ENCODE measurements at places on chromosomes 5 and 9.

DNA sequence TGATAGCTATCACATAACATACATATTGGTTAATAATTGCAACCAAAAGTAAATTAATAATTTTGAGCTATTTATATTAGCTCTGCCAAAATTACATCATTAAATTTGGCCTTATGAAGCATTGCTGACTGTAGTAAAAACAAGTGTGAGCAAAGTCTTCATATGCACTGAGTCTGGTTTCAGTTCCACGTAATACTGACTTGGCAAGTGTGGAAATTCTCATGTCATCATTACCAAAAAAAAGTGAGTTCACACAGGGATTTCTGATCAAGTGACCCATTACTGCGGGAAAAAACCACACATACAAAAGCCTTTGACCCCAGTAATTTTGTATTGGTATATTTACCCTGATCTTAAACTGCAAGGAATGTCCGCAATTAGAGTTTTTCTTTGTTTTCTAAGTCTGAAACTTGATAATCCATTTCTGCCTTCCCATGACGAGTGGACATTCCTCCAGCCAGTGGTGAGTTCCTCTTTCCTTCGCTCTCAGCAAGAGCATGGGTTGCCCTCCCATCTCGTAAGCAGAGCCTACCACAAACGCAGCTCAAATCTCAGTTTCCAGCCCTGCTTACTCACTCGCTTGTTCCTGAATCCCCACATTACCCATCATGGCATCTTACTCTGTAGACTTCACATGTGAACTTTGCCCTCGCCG is 220.2 kb upstream of the DMRT1 start:
- no peak for ATAC-seq

GRCh38 chr5:164356790-164357189 is 851.4 kb downstream of the MAT2B start:
- ATAC-seq, result no peak

- no peak for ATAC-seq
Measured at GRCh38 chr5:72377910-72378638, 57.9 kb downstream of the PTCD2 start.

DNA sequence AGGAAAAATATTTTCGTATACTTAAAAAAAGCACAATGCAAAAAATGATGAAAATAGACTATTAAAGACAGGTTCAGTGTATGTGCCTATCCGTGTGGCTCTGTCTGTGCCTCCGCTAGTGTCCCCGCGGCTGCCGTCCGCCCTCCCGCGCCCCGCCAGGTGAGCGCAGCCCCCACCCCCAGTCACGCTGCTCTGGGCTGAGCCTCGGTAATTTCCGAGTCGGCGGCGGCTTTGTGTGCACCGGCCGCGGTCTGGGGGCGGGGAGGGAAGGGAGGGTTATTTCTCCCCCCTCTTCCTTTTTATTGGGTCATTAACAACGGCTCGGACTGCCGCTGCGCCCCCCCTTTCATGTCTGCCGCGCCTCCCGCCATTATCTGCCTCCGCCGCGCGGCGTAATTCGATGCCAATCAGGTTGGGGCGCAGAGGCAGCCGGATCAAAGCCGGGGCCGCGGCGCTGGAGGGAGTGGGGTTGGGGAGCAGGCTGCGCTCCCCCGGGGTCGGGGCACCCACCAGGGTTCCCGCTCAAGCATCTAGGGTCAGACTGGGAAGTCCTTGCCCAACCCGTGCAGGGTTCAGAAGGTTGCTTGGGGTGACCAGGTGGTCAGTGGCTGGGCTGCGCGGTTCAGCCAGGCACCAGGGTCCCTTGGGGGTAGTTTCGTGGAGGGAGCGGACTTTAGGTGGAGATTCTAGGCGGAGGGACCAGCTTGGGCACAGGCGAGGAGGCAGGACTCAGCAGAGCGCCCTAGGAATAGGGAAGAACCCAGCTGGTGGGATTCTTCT is 39.5 kb upstream of the PSD2 start:
- ATAC-seq, result peak; percentile 69

GRCh38 chr9:114496011-114496410 is 9.3 kb downstream of the WHRN start:
- ATAC-seq, result no peak

DNA sequence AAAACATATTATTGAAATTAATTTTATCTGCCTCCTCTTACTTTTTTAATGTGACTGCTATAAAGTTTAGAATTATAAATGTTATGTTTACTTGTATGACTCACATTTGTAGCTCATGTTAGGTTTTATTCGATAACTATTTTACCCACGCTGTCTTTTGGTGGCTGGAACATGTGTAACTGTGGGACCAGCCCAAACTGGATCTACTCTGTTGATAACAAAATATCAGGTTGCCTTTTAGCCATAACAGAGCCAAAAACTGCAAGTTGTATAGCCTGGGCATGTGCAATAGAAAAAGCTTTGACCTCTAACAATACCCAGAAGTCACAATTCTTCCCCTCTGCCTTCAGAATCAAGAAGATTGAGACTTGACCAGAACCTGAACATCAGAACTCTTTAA is 356.5 kb downstream of the PRELID2 start:
- no peak for ATAC-seq

- ATAC-seq, result peak; percentile 89
Measured at GRCh38 chr9:21833090-21833801, 30.8 kb downstream of the MTAP start.

GRCh38 chr9:85527331-85528020 is 214.3 kb downstream of the AGTPBP1 start:
- no peak for ATAC-seq

DNA sequence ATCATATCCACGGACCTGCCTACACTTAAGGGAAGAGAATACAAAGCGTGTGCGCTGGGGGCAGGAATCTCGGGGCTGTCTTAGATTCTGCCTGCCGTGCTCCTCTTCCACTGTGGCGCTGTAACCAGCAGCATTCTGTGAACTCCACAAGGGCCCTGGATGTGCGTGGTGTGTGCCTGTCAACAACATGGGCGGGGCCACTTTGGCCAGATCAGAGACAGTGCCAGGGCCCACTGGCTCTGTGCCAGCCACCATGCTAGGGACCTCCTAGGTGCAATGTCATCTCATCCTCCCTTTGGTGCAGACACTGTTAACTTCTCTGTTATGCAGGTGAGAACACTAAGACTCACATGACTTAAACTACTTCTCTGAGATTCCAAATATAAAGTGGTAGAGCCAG is 113.7 kb downstream of the COL23A1 start:
- ATAC-seq, result no peak

DNA sequence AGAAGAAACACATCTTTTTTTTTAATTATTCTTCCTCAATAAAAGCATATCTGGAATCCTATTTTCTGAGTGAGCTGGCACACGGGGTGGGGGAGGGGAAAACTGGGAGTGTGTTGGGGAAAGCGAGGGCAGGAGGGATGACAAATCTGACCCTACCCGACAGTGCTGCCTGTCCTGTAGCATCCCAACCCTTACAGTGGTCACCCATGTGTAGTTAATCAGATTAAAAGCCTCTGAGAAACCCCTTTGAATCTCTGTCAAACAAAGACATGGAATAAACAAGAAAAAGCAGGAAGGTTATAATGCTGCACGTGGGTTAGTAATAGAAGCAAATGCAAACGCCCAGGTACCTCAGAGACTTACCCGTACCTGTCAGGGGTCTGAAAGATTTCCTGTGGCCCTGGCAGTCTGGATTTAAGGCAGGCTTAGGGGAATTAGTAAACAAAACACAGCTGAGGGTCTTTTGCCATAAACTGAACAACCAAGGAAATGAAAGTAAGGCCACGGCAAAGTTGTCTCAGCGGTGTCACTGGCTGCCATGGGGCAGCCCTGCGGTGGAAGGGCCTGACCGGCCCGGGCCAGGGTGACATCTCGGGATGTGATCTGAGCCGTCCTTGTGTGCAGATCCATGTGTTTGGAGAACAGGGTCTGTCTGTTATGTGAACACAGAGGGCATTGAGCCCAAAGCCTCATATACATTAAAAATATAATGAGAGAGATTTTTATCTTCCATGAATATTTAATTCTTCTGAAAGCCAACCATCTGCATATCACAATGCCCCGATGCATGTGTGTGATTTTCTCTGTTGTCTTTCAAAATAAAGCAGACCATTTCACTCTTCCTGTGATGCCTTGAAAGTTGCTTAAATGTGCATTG is 308.2 kb downstream of the ZNF608 start:
- no peak for ATAC-seq

GRCh38 chr5:172898218-172898842 is 60.9 kb upstream of the RPL26L1 start:
- no peak for ATAC-seq

GRCh38 chr9:109072133-109072692 is 47.5 kb downstream of the TMEM245 start:
- no peak for ATAC-seq

DNA sequence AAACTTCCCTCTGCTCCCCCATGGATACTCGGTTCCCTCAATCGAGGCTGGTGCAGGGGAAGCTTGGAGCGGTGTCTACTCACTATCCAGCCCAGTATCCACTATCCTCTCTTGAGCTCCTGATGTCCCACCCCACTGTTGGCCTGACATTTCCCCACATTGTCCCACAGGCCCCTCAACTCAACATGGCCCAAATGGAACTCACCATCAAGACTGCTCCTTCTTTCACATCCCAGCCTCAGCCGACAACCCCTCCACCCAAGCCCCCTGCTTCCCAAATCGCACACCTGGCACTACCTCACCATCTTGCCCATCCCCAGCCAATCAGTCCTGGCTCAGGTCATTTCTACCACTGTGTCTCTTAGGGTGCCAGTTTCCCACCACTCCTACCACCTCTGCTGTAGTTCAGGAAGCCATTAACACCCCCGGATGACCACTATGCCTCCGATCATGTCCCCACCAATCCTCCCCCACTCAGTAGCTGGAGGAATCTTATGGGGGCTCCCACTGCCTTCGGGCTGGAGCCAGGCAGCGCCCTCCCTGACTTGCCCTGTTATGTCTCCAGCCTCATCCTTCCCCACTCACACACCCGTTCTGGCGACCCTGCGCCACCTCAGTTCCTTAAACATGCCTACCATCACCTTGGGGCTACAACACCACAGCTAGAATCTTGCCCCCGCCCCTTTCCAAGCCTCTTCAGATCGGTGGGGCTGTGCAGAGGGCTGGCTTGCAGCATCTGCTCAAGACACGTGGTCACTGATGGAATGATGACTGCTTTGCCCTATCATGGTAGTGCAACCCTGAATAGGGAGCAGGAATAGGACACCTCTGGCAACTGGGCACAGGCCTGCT is 273.6 kb downstream of the FSTL4 start:
- no peak for ATAC-seq

- no peak for ATAC-seq
Measured at GRCh38 chr9:78502566-78502965, 205.6 kb downstream of the PSAT1 start.

DNA sequence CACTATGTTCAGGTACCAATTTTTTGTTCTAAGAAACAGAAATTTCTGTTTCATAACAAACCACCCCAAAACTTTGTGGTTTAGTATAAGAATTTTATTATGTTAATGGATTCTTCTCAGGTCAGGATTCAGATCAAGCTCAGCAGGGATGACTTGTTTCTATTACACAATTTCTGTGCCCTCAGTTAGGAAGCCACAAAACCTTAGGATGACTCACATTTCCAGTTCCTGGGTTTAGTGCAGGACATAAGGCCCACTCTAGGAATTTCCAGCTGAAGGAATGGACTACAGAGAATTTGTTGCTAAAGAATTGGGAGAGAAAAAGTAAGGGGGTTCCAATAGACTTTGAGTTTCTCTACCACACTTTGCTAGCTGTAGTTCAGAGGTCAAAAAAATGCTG is 629.3 kb downstream of the ANXA1 start:
- ATAC-seq, result no peak

DNA sequence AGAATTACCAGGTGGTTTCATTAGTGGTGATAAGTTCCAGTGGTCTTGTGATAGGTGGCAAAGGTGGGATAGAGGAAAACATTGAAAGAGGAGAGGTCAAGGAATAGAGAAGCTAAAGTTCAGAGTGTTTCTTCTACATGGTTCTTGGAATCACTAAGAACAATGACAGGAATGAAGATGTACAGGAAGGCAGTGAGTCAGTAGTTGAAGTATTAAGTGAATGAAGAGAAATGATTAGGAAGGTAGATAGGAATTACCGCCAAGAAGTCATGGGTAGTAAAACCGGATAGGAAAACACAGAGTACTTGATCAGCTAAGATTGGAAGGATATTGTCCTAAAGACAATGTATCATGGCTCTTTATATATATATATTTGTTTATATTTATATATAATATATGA is 37.9 kb upstream of the RASA1 start:
- ATAC-seq, result no peak

- ATAC-seq, result no peak
Measured at GRCh38 chr9:94632737-94633136, 6.6 kb downstream of the FBP1 start.

DNA sequence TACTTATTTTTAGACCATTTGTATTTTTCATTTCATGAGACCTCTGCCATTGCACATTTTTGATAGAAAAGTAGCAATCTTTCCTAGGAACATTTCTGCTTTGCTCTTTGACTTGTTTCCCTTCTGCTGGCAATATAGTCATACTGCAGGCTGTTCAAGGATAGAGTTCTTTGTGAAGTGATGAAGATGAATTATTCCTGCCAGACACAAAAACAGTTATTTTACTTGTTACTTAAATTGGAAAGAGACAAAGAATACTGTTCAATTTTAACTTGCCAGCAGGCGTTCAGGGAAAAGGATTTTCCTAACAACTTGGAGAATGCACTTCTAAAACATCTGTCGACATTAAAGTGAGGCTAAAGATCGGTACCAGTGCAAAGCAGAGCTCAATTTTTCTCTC is 251.7 kb upstream of the ACTBL2 start:
- ATAC-seq, result no peak

DNA sequence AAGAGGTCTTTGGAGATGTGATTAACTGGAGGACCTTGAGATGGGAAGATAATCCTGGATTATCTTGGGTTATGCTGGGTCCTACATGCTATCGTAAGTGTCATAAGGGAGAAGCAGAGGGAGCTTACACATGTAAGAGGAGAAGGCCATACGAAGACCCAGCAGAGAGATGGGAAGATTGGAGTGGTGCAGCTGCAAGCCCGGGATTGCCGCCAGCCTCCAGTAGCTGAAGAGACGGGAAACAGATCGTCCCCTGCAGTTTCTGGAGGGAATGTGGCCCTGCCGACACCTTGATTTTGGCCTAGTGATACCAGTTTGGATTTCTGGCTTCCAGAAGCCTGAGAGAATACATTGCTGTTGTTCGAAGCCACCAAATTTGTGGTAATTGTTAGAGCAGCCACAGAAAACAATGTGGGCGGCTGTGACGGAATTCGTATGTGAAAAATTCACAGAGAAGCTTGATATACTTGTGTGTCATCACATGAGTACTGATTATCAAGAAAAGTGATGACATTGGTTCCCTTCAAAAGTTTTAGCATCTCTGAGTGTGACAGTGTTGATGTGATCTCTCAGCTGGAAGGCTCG is 86.9 kb downstream of the CYFIP2 start:
- no peak for ATAC-seq
